ENCODE measurements at places on chromosomes 11 and 22. TPM values are rescaled to one million over a fixed set of nuclear protein-coding genes. Genes with fewer than 3 reads are reported as not detected.

FLRT1 gene
- not detected for total RNA-seq

FGF19 gene
- not detected for total RNA-seq

CAVIN3 gene
- total RNA-seq: 135 TPM

CD3G gene
- not detected for total RNA-seq

ANO3 gene
- not detected for total RNA-seq

GLYAT gene
- not detected for total RNA-seq

P2RY2 gene
- total RNA-seq: 6.5 TPM

KREMEN1 gene
- total RNA-seq: 0.30 TPM

E2F8 gene
- total RNA-seq: 2.6 TPM

TSPAN32 gene
- total RNA-seq: not detected
